Temporal lobe (tissue), 4 donors: ENCODE measurements at places on chromosomes 5 and 9. TPM values are rescaled to one million over a fixed set of nuclear protein-coding genes. Genes with fewer than 3 reads are reported as not detected.

The SPACA9 gene
- total RNA-seq: 2.5 TPM

The TMEM245 gene
- total RNA-seq: 70.3 TPM

The MRPL36 gene
- 14.3 TPM for total RNA-seq

The CBY3 gene
- total RNA-seq: not detected

The RALGPS1 gene
- total RNA-seq: 81.4 TPM

The ARL14EPL gene
- not detected for total RNA-seq

The SPATA31E1 gene
- not detected for total RNA-seq

The MEF2C gene
- total RNA-seq: 951 TPM

The INSL6 gene
- not detected for total RNA-seq

The ADCY2 gene
- total RNA-seq: 30.2 TPM

The TCOF1 gene
- total RNA-seq: 11.3 TPM

The UTP15 gene
- 19.2 TPM for total RNA-seq

The FGF10 gene
- total RNA-seq: 1.7 TPM

The NCBP1 gene
- total RNA-seq: 50.6 TPM

The SIT1 gene
- not detected for total RNA-seq

The BTNL8 gene
- under 0.01 TPM for total RNA-seq

The IFNA10 gene
- not detected for total RNA-seq

The ASPN gene
- total RNA-seq: 5.9 TPM

The QRFP gene
- not detected for total RNA-seq

The ROR2 gene
- total RNA-seq: 0.74 TPM

The NR2F1-AS1 gene
- total RNA-seq: 50.4 TPM

The FUT7 gene
- total RNA-seq: not detected

The PCDHGC5 gene
- total RNA-seq: 4.7 TPM

The PDGFRB gene
- 19.4 TPM for total RNA-seq

The SV2C gene
- total RNA-seq: 1.5 TPM

The UBE2QL1 gene
- 41.6 TPM for total RNA-seq

The MOB3B gene
- 7.6 TPM for total RNA-seq

The SMC5 gene
- total RNA-seq: 19.9 TPM

The CLIC3 gene
- total RNA-seq: not detected

The TPM2 gene
- 12.0 TPM for total RNA-seq
